ENCODE measurements at places on chromosomes 2 and 18.

DNA sequence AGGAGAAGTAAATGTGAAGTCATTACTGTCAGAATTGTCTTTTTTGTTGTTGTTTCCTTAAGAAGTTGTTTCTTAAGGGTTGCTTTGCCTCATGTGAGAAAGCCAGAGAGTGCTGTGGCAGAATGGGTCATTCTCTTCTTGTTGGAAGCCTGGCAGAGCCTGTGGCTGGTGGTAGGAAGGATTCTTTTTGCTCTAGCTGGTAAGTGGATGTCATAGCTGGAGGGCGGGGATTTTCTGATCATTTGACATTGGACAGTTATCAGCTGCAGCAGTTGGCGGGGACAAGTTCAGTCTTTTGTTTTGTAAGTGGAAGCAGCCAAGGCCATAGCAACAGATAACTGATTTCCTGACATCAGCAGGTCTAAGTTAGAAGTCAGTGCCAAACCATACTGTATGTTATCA lies 5.5 kb upstream of the RMDN2 start:
- no peak for DNase-seq

GRCh38 chr2:143682436-143683055 lies 553.3 kb downstream of the ARHGAP15 start:
- no peak for DNase-seq

- DNase-seq, result no peak
Observed at GRCh38 chr2:121855510-121855909, 100.1 kb downstream of the TSN start.

GRCh38 chr2:207286106-207286505 lies 120.4 kb upstream of the KLF7 start:
- no peak for DNase-seq

- peak; percentile 72 for DNase-seq
Observed at GRCh38 chr2:6310256-6311215, 555.2 kb downstream of the CMPK2 start.

DNA sequence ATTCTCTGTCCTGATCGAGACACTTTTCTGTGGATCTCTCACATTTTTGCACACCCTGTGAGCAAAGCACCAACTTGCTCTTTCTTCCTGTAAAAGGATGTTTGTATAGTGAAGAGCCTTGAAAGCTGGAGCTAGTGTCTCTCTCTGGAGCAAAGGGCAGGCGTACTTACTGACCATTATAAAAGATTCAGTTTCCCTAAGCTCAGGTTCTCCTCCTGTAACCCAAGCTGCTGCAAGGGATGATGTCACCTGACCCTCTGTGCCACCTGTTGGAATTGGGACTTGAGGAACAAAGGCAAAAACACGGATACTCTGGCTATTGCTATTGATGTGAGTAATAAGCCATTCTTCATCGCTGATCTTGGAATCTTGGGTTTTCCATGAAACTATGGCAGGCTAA lies 52.6 kb upstream of the NEMP2 start:
- no peak for DNase-seq

DNA sequence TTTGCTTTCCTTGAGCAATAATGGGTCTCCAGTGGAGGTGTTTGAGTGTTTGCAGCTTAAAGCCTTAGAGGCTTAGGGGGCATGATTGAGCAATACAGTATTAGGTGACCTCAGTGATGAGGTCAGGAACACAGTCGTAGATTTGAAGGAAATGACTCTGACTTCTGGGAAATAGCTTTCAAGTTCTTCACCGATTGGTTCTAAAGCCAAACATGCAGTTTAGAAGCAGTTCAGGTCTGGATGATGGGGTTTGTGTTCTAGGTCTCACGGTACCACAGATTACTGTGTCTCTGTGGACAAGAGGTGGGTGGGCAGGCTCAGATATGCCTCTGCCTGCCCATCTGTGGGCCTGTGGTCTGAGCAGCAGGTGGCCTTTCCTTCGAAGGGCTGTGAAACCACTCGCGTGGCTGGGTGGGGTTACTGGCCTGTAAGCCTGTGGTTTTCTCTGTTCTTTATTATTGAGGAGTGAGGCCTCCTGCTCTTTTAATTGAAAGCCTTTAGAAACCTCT lies 7.8 kb downstream of the MTHFD2 start:
- no peak for DNase-seq

DNA sequence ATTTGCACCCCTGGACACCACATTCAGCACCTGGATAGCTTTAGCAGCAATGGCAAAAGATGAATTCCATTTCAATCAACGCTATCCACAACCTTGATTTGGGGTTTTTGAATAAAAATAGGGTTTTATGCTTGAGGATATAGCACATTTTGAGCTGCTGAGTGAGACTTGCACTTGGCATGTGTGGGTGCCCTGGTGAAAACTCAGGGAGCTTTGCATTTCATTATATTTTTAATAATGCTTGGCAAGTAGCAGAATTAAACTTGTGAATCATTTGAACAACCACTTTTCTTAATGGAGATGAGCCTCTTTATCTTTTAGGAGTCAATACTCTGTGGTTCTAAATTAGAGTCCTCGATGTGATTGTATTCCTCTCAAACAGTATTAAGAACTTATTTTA lies 252.4 kb downstream of the PLCL1 start:
- DNase-seq, result no peak

DNA sequence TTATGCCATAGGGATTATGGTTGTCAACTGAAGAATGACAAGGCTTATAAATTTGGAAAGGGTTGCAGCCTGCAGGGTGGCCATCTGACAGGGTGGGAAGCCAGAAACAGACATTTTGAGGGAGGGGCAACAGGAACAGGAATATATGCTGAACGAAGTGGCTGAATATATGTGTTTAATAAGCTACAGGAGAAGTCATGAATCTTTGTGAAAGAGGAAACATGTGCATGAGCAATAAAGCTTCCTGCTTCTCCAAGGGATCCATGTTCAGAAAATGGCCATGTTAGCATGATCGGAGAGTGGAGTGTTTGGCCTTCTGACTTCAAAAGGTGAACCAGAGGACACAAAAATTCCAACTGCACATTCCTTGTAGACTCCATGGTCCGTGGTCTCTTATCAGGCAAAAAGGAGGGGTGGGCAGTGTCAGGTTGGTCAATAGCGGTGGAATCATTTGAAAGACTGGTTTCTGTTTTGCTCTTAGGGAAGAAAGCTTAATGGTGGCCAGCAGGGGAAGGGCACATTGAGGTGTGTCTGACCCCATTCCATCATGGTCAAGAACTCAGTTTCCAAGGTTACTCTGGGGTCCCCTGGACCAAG lies 144.1 kb downstream of the SOCS6 start:
- DNase-seq, result no peak

- no peak for DNase-seq
Observed at GRCh38 chr18:26630596-26630995, 82.2 kb upstream of the KCTD1 start.

DNA sequence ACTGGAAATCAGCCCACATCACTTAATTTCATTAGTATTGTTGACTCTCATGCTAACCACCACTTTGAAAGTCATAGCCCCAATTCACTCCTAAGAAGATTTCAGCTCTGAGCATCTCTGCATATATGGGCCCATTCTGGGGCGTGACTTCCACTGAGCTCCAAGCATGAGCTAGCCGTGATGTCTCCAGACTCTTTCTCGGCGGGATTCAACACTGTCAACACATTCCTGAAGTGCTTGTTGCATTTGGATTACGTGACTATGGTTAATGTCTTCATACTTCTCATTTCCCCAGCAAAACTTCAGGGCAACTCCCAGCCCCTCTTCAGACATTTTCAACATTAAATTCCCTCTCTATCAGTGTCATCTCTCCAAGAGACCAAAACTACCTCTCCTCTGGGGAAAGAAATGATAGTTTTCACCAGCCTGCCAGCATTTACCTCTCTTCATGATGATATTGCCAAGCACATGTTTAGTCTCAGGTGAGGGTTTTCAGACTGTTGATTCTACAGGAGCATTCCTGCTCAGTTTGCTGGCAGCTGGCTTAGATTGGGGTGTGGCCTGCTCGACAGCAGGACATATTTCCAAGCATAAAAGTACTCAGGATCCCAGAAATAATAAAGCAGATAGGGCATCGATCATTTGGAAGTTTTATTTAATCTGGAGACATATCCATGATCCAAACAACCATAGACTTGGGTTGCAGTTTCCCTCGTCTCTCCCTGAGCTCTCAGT lies 81.7 kb downstream of the FEZ2 start:
- no peak for DNase-seq

DNA sequence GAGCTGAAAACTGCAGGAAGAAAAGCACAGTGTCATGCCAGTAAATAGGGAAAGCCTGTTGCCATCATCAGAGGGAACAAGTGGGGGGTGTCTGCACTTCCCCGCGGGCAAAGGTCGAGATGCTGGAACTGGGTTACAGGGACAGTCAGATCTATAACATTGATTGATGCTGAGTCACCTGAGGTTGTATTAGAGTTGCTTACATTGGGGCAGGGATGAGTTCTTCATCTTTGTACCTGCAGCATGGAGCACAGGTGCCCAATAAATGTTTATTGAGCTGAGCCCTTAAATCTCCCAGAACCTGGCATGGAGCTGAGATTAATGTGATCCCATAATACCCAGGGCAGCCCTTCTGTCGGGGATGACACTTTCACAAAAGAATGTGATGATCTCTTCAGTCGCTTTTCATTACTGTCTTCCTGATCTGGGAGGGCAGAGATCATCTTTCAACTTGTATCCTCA lies 5.9 kb upstream of the RNF152 start:
- no peak for DNase-seq

Measured in OCI-LY7 (cell line).